Cardiac atrium fibroblast (primary cell): ENCODE measurements at places on chromosomes 11 and 22. TPM values are rescaled to one million over a fixed set of nuclear protein-coding genes. Genes with fewer than 3 reads are reported as not detected.

Gene COX8A
- total RNA-seq = 423 and 461 TPM in 2 replicates

Gene ROBO4
- 25.6 and 32.9 TPM in 2 replicates for total RNA-seq

Gene NRXN2
- 0.18 and 2.9 TPM in 2 replicates for total RNA-seq

Gene JAML
- not detected in 2 replicates for total RNA-seq

Gene CPT1B
- total RNA-seq = 1.8 TPM in 1 of 2 replicates, not detected in the other

Gene PVALB
- not detected in 2 replicates for total RNA-seq

Gene UPK3A
- total RNA-seq = not detected in 2 replicates

Gene IRAG1
- 3.1 and 4.0 TPM in 2 replicates for total RNA-seq

Gene DENND6B
- 0.81 and 4.5 TPM in 2 replicates for total RNA-seq

Gene CD3E
- total RNA-seq = not detected in 2 replicates

Gene BTBD10
- 21.2 and 27.4 TPM in 2 replicates for total RNA-seq

Gene MCAM
- total RNA-seq = 51.3 and 129 TPM in 2 replicates

Gene MPPED2
- total RNA-seq = not detected in 2 replicates

Gene SCGB1C1
- total RNA-seq = not detected in 2 replicates

Gene MMP12
- not detected in 2 replicates for total RNA-seq

Gene NAALAD2
- 0.65 and 0.90 TPM in 2 replicates for total RNA-seq
